ENCODE measurements at places on chromosomes 4 and X.

DNA sequence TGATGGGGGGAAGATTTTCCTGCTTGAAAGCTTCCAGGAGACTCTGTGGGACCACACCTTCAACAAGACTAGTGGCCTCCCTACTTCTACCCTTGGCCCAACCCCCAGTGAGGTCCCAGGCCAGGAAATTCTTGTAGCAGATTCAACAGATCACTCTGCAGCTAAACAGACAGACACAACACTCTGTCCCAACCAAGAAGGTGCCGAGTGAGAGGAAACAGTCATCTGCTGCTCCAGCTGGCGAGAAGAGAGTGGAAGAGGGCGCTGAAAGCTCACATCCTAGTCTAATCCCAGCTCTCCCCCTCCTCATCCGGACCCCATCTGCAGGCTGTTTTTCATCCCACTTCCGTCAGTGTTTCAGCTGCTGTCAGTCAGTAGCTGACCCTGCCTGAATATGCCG lies 63.4 kb downstream of the CHRDL1 start:
- no peak for DNase-seq

- no peak for DNase-seq
Observed at GRCh38 chr4:25107827-25108516, 52.3 kb downstream of the SEPSECS start.

DNA sequence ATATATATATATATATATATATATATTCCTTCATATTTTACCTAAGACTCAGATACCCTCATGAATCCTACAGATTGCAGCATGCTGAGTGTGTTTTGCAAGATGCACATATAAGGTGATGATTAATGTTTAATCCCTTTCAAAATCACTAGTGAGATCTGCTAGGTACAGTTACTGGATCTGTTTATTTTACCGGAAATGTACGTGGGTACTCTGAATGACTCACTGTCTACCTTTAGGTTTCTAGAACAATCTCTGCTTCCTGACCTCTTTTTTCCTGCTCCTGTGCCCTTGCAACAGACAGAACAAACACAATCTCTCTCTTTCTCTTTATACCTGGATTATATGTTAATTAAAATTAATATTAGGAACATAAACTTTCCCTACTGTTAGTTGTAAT lies 379.6 kb downstream of the FAM133A start:
- DNase-seq, result no peak

GRCh38 chr4:185587427-185588161 lies 52.3 kb upstream of the PDLIM3 start:
- DNase-seq, result peak; percentile 89

DNA sequence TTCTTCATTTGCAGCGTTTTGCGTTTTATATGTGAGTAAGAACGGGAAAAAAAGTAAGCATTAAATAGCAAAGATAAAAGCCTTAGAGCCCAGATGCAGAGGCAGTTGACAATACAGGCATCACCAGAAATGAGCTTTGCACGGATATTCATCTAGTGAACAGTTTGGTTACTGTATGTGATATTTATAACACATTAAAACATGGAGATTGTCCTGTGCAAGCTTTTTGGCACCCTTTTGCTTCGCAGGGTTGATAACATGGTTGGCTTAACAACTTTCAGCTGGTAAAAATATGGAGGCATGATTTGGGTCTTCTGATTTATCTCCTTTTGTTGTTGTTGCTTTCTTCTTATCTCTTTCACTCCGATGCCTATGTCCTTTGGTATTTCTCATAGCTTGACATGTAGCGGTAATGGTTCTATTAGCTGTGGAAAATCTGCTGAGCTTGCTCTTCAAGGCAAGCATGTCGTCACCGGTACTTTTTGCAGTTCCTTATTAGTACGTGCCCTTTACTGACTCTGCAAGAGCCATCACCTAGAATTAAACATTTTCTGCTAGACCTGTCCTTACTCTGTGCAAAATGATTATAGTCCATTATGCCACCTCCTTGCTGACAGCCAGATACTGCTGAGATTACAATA lies 102.9 kb downstream of the PCDH7 start:
- no peak for DNase-seq
